CD4-positive, CD25-positive, alpha-beta regulatory T cell (primary cell): ENCODE measurements at places on chromosomes 1 and 21. TPM values are rescaled to one million over a fixed set of nuclear protein-coding genes. Genes with fewer than 3 reads are reported as not detected.

- DNase-seq: no peak
Measured at GRCh38 chr21:46145159-46145839, 10.1 kb downstream of the FTCD start.

Gene OR10J1
- not detected for total RNA-seq

DNA sequence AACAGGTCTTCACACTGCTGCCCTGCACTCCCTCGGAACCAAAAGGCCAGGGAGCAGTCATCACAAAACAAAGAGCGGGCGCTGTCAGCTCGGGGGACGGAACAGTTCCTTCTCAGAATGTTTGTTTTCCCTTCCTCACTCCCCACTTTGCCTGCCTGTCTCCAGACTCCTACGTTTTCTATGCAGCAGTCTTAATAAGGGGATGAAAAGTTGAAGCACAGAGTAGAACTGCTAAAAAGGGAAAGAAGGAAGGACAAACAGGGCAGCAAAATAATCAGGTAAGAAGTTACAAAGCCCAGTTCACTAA is 738 bp upstream of the GPR161 start:
- DNase-seq: no peak

GRCh38 chr1:94721240-94721639 is 98.9 kb upstream of the SLC44A3 start:
- no peak for DNase-seq

DNA sequence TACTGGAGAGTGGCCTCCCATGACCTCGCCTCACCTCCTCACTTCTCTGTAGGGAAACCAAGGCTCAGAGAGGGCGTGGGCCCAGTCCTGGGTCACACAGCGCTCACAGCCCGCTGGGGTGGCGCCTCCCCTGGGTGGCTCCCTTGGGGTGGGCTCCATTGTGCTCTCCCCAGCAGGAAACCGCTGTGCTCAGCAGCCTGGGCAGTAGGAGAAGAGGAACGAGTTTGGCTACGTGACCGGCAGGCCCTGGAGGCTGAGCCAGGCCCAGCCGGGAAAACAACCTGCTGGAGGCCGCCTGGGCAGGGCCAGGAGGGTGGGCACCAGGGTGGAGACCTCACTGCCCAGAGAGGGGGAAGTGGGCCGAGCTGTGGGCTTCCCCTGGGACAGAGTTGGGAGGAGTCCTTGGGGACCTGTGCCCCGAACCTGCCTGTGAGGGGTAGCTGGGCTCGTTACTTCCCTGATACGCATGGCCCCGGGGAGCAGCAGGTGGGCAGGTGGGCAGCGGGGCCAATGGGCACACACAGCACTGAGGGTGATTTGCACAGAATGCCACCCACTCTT is 15.0 kb upstream of the FAM131C start:
- no peak for DNase-seq

DNA sequence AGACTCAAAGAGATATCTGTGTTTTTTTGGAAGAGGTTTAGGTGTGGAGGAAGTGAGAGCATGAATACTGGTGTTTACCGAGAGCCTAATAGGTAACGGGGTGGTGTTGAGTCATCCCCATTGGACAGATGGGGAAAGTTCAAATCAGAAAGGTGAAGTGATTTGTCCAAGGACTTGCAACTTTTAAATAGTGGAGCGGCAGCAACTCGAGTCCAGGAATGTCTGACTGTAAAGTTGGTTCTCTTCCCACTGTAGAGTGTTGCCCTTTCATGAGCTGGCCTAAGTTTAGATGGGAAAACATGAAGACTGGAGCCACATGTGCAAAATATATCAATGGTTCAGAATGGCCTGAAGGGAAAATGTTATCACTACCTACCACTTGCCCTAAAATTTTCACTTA is 125.7 kb downstream of the LYPLAL1 start:
- no peak for DNase-seq

Gene CLDN8
- not detected for total RNA-seq

- DNase-seq: no peak
Measured at GRCh38 chr1:111789666-111790316, 34.1 kb downstream of the DDX20 start.

Gene C2CD4D
- 0.94 TPM for total RNA-seq

GRCh38 chr1:15178571-15179484 is 25.3 kb downstream of the TMEM51 start:
- no peak for DNase-seq

DNA sequence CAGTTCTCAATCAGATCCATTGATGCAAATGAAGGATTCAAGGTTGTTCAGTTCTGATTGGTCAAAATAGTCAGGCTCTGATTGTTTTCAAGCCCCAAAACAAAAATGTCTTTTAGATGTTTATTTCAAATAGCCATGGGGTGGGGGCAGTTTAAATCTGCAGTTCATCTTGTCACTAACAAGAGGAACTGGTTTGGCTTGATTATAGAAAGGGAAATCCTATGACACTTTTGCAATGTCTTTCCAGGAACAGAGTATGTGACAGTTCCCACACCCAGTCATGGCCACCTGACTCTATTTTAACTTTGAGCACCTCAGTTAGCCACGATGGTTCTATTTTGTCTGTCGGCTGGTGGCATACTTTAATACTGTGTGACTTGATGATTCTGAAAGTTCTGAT is 1544.1 kb downstream of the PLA2G4A start:
- no peak for DNase-seq

Gene PBX1
- 1.7 TPM for total RNA-seq

- DNase-seq: peak; percentile 72
Measured at GRCh38 chr1:161119092-161119903, 1.4 kb downstream of the NIT1 start.

DNA sequence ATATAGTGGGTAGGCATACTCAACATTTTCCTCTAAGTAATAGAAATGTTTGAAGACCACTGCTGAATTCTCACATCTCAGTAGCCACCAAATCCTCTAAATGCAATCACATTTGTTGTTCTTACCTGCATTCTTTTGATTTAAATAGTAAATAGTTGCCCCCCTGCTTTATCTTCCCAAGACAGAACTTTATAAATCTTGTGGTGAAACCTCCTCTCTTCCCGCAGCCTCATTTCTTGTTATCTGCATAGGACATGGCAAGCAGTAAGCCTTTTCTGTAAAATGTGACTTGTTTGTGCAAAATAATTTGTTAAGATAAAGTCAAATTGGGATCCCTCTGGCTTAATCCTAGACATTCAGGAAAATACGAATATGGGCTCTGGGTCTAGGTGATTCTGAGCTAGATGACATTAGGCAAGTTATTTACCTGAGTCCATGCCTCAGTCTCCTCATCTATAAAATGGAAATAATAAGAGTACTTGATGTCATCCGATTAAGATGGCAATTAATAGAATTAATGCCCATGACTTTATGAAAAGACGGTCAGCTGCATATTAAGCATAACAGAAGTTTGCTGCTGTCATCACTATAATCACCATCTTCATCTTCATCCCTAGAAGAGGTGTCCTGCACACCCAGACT is 77.7 kb downstream of the LRRC8C start:
- no peak for DNase-seq
